ENCODE measurements at places on chromosomes 4 and X.

DNA sequence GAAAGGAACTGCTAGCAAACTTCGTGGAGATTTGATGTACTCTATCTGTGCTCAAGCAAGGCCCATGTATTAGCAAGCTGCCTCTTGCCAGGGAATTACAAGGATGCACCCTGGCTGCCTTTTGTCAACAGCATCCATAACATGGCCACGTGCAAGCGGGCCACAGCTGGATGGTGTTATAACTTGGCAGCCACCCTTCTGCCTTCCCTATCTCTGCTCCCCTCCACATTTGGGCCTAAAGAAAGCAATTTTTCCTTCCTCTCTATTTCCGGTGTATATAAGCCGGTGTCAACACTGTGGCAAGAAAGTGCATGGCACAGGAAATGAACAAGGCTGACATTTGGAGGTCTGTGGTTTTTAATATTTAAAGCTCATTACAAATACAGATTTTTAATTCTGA, 94.8 kb downstream of the CLNK start:
- ATAC-seq, result no peak

GRCh38 chrX:115147220-115147619, 42.0 kb upstream of the RBMXL3 start:
- no peak for ATAC-seq

DNA sequence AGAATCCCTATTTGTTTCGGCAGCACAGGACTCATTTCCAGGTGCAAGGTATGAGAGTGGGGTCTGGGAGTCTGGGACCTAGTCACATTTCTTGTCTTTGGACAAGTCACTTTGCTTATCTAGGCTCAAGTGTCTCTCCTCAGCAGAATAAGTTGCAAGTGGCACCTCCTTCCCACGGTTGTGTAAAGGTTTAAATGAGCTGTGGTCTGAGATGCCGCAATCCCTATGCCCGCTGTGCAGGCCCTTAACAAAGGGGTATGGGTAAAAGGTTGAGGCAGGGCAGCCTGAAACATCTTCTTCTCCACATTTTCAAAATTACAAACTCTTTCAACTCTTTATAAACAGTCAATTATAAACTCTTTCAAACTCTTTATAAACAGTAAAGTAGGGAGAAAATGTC, 93.7 kb downstream of the RTL5 start:
- no peak for ATAC-seq

GRCh38 chrX:115616943-115617563, 56.1 kb downstream of the PLS3 start:
- ATAC-seq, result no peak

GRCh38 chrX:131841496-131842437, 181.3 kb upstream of the STK26 start:
- ATAC-seq, result peak; percentile 44

Measured in activated CD4-positive, CD25-positive, alpha-beta regulatory T cell treated with anti-CD3 and anti-CD28 coated beads, Interleukin-2, amount 50 U/mL, for 24 hours (primary cell).